ENCODE measurements at places on chromosomes 5 and 9.

DNA sequence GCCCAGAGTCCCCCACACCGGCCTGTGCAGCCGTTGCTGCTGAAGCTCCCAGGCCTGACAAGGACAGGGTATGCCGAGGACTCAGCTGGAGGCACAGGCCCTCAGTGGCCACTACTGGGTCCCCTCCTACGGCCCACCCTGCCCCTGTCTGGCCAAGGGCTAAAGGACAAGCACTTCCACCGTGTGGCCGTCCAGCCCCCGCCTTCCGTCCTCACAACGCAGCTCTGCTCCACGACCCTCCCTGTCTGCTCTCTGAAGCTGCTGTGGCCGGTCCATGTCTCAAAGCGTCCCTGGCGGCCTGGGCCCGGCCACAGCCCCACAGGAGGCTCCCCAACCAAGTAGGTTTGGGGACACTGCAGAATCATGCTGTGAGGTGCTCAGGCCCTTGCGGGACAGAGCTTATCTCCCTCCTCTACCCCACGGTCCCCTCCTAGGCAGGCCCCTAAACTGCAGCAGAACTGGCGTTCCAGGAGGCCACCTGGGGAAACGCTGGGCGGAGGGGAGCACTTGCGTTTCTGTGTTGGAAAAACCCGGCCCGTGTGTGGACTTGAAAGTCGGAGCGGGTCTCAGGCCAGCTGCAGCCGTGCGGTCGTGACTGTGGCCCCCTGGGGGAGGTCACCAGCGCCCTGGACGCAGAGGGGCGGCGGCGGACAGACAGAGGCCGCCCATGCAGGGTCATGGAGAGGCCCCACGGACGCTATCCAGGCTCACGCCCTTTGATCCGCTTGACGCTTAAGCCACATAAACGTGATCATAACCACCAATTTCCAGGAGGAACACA lies 45.6 kb downstream of the NKD2 start:
- DNase-seq: no peak

DNA sequence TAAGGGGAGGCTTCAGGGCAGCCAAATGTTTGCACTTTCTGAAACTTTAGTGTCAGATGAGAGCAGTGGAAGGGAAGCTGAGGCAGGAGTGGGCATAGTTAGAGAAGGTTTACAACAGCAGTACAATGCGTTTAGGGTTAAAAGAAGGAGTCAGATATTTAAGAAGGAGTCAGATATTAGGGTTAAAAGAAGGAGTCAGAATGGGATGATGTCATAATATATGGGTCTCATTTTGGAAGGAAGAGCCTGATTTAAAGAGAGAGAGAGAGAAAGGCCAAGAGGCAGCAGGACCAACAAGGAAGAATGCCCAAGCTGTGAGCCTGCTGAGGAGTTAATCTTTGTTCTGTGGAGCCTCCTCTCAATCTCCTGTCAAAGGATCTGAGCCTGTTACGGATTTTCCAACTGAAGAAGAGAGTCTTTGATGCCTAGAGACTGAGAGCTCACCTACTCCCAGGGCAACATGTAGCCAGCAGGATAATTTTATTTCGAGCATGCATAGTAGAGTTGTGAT lies 9.5 kb downstream of the ISL1 start:
- no peak for DNase-seq

- DNase-seq: no peak
Measured at GRCh38 chr5:78354066-78354670, 6.2 kb upstream of the SCAMP1 start.

- no peak for DNase-seq
Measured at GRCh38 chr9:72353455-72354116, 11.4 kb downstream of the ZFAND5 start.

DNA sequence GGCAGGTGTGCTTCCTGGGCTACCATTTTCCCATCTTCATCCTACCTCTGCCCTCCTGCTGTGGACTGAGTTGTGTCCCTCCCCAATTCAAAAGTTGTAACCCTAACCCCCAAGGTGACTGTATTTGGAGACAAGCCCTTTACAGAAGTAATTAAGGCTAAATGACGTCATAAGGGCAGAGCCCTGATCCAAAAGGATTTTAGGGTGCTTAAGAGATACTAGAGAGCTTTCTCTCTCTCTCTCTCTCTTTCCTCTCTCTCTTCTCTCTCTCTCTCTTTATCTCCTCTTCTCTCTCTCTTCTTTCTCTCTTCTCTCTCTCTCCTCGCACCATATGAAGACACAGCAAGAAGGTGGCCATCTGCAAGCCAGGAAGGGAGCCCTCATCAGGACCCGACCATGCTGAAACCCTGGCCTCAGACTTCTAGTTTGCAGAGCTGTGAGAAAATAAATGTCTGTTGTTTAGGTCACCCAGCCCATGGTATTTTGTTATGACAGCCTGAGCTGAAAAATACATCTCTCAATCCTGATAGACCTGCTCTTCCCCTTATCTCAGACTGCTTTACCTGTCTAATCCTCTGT lies 36.0 kb upstream of the TEX48 start:
- no peak for DNase-seq

DNA sequence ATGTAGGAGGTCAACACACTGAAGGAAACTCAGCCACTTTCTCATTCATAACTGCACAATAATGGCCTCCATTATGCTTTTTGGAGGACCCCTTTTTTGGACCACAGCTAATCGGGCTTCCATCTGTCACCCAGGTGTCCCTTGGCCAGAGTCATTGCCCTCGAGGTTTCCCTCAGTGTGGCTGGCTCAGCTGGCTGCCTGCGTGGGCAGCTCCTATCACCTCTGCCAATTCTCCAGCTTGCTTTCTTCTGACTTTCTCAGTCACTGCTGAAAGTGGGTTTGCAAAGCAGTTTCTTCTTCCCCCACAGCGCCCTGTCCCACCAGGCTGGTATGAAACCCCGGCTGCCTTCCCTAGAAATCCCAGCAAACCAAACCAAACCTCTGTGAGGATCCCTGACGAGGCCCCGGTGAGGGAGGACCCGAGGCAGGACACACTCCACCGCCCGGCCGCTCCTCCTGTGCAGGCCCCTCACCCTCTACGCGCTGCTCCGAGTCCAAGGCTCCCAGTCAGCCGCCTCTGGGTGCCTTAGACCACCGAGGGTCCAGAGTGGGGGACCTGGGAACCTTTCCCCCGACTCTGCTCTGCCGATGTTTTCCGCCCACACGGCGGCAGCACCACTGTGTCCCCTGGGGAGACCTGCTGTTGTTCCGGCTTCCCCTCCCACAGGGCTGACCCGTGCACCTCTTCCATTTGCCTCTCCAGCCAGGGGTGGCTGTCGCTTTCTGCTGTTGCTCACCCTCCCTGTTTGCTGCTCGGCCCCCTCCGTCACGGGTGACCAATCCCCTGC lies 109.5 kb downstream of the TENT4A start:
- no peak for DNase-seq

- DNase-seq: no peak
Measured at GRCh38 chr9:22975951-22976350, 529.3 kb downstream of the DMRTA1 start.

DNA sequence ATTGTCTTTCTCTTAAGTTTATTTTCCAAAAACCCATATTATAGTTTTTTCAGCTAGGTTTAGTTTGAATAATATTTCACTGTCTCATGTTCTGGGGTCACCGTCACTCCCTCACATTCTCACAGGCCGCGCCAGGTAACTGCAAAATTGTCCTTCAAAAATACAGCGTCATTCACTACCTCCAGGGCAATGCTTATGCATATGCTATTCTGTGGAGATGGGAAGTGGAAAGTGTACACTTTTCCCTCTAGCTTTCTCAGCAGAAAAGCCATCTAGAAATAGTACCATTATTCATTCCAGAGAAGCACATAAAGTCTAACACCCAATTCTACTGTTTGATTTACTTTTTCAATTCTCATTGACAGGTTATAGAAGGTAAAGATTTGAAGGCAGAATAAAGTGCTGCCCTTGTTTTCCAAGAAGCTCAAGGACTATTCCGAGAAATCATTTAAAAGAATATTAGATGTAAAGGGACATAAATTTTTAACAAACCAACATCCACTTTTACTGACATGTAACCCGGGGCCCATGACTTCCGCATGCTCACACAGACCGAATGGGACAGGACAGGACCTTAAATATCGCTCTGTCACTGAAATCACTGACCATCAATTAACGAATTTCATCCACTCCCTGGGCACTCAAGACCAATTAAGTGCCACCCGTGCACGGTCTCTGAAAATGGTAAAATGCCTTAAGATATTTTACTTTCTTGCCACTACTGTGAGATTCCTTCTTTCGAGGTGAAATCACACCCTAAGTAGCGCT lies 720 bp downstream of the NUDT12 start:
- no peak for DNase-seq

DNA sequence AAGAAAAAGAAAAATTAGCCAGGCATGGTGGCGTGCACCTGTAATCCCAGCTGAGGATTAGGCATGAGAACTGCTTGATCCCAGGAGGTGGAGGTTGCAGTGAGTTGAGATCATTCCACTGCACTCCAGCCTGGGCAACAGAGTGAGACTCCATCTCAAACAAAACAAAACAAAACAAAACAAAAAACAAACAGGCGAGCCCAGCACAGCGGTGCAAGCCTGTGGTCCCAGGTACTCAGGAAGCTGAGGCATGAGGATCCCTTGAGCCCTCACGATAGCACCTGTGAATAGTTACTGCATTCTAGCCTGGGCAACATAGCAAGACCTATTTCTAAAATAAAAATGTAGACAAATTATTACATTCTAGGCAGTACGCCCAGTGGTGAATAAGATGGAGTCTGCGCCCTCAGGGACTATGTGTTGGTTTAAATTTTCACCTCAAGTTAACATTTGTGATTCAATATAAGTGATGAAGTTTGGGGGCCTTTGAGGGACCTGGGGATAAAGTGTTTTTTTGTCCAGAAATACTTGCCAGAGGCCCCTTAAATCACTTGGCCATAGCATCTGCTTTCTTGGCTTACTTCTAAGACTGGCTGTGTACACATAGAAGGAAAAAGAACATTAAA lies 3.4 kb upstream of the GAPVD1 start:
- no peak for DNase-seq

DNA sequence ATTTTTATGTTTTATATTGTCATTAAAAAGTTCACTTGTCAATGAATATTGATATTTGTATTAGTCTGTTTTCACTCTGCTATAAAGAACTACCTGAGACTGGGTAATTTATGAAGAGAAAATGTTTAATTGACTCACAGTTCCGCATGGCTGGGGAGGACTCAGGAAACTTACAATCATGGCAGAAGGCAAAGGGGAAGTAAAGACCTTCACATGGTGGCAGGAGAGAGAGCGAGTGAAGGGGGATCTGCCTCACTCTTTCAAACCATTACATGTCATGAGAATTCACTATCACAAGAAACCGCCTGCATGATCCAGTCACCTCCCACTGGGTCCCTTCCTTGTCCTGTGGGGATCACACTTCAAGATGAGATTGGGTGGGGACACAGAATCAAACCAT lies 27.4 kb downstream of the SRD5A1 start:
- DNase-seq: no peak

DNA sequence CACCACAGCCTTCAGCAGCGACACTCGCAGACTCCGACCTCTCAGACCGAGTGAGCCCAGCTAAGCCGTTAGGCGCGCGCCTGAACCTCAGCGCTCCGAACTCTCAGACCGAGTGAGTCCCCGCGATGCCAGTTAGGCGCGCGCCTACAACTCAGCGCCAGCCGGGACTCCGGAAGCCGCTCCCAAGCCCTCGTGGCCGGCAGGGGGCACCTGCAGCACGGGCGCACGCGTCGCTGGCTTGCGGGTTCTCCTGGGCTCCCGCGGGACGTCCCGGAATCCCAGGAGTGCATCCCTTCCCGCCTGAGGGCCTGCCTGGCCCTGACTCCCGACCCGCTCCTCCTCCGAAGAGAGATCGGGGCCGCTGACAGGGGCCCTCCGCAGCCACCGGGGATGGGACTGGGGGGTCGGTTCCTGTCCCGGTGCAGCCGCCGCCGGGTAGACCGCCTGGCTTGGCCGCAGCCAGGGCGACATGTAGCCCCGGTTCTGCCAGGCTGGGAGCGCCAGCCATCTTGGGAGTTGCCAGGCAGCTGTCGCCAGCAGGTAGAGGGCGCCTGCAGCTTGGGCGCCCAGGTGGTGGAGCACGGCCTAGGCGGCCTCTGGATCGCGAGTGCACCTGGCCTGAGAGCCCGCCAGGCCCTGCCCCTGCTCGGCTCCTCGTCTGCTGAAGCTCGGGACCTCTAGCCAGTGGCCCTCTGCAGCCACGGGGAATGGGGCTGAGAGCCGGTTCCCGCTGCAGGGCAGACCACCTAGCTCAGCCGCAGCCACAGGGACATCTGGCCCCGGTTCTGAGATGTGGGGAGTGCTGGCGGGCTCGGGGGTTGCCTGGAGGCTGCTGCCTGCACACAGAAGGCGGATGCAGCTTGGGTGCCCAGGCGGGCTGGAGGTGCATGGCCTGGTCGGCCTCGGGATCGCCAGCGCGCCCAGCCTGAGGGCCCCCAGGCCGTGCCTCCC lies at the start of gene ANKRD18A:
ANKRD18A (minus strand) TSS at position 114 of the 951 bp plus-strand sequence. CDS start 311 bp downstream, outside the sequence.
- DNase-seq: peak; percentile 50

DNA sequence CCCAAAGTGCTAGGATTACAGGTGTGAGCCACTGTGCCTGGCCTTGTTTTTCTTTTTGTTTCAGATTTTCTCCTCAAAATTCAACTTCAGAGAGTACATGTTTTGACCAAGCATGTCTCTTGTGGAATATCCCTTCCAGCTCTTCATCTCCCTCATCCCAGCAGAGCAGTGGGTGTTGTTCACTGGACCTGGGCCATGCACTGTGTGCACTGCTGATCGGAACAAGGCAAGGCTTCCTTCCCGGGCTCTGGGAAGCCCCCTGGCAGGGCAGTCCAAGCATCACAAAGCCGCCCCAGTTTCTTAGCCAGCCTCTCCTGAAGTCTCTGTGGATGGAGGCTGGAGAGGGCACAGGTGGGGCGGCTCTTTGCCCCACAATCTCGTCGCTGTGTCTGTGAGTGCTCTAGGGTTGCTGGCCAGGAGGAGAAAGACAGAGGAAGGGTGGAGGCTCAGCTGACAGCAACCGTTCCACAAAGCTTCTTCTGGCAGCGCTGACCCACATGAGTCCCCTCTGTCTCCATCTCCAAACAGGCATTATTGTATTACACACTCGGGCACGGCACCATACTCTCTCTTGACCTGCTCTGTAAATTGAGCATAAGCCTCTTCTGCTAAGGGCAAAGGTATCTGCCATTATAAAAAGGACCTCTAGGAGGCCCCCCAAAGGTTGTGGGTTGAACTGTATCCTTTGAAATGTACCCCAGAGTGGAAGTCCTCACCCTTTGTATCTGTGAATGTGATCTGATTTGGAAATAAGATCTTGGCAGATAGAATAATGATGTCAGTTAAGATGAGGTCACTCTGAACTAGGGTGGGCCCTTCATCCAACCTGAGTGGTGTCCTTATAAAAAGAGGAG lies 89.6 kb downstream of the TARS1 start:
- DNase-seq: no peak

DNA sequence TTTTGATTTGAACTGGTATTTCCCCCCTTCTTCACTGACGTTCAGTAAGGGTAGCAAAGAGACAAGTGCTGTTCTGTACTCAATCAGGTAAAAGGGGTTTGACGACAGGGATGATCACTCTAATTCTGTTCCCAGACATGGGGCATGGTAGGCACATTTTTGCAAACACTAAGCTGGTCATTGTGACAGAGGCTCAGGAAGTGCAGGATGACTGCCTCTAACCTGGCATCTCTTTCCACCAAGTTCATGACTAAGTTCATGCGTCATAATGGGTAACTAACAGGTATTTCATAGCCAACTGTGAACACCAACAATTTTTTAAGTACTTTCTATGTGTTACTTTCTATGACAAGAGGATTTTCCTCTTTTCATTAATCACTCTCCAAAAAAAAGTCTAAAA lies 166.5 kb downstream of the MAPKAP1 start:
- no peak for DNase-seq

- DNase-seq: no peak
Measured at GRCh38 chr5:55535199-55535905, 588 bp upstream of the PLPP1 start.

Data from activated CD4-positive, alpha-beta T cell treated with anti-CD3 and anti-CD28 coated beads for 24 hours (primary cell).